Mesendoderm (in vitro differentiated cells): ENCODE measurements at places on chromosomes 13 and 19.

DNA sequence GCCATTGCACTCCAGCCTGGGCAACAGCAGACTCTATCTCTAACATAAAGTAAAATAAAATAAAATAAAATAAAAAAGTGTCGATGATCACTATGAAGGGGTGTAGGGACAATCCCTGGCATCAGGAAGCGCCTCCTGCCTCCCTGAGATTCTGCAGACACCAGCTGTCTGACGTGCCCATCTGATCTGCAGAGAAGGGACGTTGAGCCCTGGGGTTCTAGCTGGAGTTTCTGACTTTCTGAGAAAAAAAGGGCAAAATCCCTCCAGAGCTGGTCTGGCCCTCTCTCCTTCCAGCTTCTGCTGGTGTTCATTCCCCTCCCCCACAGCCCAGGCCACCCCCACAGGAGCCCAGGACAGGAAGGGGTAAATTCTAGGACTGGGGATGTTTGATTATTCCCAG is 2.4 kb upstream of the ADGRE5 start:
- DNase-seq: no peak

DNA sequence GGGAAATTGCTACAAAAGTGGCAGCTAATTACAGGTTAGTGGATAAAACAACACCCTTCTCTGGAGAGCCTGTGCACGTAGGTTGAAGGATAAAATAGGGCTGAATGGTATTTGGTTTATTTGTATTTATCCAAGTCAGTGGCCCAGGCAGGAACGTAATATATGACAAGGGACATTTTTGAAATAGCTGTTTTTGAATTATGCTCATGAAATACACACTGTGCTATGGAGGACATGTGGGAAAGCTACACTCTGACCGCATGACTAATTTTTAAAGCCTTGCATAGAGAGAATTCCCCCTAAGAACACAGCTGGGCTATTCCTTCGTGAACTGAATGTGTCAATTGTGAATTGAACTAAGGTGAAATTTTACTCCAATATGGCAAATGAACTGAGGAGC is 292.1 kb upstream of the MAB21L1 start:
- no peak for DNase-seq

- no peak for DNase-seq
These were observed 148.3 kb downstream of the HS6ST3 start for GRCh38 chr13:96238241-96238640.

DNA sequence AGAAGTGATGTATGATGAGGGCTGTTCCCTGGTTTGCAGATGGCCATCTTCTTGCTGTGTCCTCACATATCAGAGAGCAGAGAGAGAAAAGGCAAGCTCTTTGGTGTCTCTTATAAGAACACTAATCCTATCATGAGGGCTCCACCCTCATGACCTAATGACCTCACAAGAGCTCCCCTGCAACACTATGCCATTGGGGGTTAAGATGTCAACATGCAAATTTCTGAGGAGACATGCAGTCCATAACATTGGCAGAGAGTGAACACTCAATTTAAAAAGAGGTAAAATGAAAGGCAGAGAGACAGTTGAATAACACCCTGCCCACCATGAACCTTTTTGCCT is 10.9 kb downstream of the FAM187B start:
- DNase-seq: no peak

- no peak for DNase-seq
These were observed 101.2 kb upstream of the TEX29 start for GRCh38 chr13:111219280-111219679.

- no peak for DNase-seq
These were observed 8.5 kb downstream of the MAU2 start for GRCh38 chr19:19329126-19329525.

DNA sequence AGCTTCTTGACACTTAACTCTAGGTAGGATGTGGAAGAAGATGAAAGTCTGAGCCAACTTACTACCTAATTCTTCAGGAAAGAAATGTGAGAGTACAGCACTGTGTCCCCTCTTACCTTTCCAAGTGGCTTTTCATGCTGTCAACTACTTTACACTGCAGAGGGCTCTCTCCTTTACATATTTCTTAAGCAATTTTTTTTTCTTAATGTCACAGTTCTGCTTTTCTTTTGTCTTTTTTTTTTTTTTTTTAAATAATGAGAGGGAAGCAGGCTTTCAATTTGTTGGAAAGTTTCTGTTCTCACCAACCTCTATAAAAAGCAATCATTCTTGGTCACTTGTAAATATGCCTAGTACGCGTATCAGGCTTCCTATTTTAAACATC is 212.7 kb upstream of the MIR17HG start:
- no peak for DNase-seq

GRCh38 chr19:13906521-13906904 is 512 bp downstream of the CC2D1A start:
- no peak for DNase-seq

DNA sequence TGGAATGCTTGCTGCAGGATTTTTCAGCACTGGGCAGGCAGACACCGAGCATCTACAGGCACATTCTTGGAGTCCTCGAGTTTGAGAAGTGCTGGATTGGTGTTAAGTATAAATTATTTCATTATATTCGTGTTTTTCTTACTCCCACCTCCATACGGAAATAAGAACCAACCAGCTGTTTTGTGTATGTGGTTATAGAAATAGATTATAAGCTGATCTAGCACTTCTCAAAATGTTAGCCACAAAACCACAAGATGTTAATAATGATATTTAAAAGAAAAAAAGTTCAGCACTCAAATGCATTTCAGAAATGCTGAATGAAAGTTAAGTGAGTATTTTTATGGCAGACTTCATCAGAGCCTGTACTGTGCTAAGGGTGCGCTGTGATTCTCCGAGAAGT is 24.0 kb upstream of the TEX29 start:
- no peak for DNase-seq

DNA sequence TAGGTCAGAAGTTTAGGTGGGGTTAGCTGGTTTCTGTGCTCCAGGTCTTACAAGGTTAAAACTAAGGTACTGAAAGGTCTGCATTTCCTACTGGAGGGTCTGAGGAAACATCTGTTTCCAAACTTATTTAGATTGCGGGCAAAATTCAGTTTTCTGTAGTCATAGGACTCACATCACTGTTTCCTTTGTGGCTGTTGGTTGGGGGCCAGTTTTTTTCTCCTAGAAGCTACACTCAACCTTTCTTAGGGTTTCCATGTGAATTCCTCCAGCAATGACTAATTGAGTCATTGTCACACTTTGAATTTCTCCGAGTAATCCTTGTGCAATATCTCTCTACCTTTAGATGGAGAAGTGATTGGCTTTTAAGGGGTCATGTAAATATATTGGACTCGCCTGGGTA is 773.4 kb upstream of the SLITRK1 start:
- DNase-seq: peak; percentile 31

GRCh38 chr13:76813000-76813691 is 73.1 kb downstream of the KCTD12 start:
- DNase-seq: no peak

- DNase-seq: no peak
These were observed 14.3 kb upstream of the SHD start for GRCh38 chr19:4264812-4265211.

- no peak for DNase-seq
These were observed 7.6 kb upstream of the IPO5 start for GRCh38 chr13:97945792-97946419.

- no peak for DNase-seq
These were observed 96.5 kb downstream of the UGGT2 start for GRCh38 chr13:95956589-95957148.

GRCh38 chr13:44347301-44347700 is 26.3 kb upstream of the SERP2 start:
- DNase-seq: no peak

DNA sequence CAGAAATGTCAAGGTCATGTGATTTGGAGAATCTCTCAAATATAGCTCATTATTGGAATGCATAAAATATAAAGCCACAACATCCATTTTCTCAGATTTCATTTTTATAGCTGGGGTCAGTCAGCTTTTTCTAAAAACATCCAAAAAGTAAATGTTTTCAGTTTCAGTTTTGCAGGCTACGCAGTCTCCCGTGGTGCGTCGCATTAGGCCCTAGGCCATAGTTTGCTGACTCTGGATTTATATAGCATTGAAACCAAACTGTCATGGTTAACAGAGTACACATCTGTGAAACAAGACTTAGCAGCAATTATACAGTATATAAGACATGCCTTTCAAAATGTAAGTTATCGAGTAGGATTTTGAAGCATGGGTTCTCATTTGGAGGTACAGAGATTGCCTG is 140.0 kb downstream of the IRS2 start:
- DNase-seq: no peak

- DNase-seq: no peak
These were observed 168.6 kb downstream of the ZNF536 start for GRCh38 chr19:30540761-30541160.

GRCh38 chr13:113863524-113864272 is at the start of gene GAS6:
TSS of gene GAS6 (minus strand) at chr13:113864076. CDS start at chr13:113863920, 156 bp downstream.
- peak; percentile 40 for DNase-seq

- no peak for DNase-seq
These were observed 47.6 kb downstream of the CEP89 start for GRCh38 chr19:32924200-32924599.

DNA sequence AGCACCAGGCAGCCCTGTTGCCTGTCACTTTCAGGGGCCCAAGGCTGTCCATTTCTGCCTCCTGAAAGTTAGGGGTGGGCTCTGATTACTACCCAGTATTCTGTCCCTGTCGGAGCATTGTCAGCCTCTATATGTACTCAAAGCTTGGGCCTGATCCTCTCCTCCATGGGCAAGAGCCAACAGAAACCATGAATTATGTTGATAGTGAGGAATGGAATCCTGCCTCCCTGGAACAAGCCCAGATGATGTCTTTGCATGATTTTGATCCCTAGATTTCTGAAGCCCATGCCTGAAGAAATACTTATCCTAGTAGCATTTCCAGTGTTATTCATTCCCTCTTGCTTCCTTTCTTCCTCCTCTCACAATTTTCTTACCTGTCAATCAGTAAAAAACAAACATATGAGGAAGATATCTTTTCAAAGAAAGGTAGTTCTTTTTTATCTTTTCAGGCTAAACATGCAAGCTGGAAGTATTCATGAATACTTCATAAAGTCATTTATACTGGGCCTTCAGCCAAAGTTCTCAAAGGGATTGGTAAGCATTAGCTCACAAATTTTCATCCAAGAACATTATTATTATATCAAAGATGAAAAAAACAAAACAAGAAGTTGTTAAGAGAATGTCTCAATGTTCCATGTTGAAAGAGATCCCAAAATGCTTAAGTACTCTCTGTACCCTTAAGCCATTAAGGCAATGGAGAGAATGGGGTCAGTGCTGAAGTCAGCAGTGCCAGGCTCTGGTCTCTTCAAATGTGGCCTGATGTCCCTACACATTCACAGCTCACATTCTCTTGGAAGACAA is 171.7 kb downstream of the NHLRC3 start:
- DNase-seq: no peak

DNA sequence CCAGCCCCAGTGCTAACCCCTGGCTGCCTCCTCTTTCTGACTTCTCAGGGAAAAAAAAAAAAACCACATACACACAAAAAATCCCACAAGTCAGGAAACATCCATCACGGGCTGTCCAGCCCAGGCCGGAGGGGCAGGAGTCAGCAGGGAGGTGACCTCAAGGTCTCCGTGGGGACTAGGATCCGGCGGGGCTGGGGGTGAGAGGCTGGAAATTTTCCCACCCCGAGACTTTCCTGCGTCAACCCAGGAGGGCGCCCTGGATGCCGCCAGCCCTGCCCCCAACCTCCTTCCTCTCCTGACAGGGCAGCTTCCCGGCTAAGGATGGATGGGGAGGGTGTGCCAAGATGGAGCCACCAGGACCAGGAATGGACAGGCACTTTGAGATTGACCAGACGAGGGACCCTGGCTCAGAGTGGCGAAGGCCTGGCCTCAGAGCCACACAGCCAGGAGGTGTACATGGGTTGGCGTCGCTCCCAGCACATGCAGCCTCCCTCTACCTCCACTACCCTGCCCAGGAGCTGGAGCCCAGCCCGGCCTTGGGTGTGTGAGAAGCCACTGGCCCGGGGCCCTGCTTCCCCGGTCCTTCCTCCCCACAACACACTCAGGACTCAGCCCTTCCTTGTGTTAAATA is 33.3 kb downstream of the BLOC1S3 start:
- no peak for DNase-seq

GRCh38 chr19:36916991-36917390 is 859 bp downstream of the ZNF568 start:
- peak; percentile 9 for DNase-seq

- DNase-seq: no peak
These were observed 12.7 kb downstream of the FARP1 start for GRCh38 chr13:98155475-98156109.

GRCh38 chr13:29886446-29886845 is 36.0 kb upstream of the UBL3 start:
- DNase-seq: no peak

GRCh38 chr19:53158119-53158656 is 665 bp downstream of the ZNF347 start:
- peak; percentile 70 for DNase-seq

DNA sequence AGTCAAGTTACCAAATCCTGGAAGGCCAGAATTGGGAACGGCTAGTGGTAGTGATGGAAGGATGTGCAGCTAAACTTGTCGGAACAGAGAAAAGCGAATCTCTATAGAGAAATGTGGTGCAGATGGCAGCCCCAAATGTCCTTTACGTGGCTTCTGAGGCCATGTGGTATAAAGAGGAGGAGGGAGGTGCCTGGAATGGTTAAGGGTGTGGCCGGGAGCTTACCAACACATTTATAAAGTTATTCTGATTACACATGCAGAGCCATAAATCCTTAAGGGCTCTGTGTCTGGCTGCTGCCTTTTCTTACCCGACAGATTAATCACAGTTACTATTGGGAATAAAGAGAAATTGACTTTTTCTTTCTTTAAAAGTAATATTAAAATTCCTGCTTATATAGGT is 190.1 kb downstream of the OXGR1 start:
- no peak for DNase-seq

- DNase-seq: peak; percentile 84
These were observed at the start of gene KCTD15 for GRCh38 chr19:33796164-33796875. TSS of gene KCTD15 (plus strand) at chr19:33796870. CDS start at chr19:33800455, 3,585 bp downstream.

DNA sequence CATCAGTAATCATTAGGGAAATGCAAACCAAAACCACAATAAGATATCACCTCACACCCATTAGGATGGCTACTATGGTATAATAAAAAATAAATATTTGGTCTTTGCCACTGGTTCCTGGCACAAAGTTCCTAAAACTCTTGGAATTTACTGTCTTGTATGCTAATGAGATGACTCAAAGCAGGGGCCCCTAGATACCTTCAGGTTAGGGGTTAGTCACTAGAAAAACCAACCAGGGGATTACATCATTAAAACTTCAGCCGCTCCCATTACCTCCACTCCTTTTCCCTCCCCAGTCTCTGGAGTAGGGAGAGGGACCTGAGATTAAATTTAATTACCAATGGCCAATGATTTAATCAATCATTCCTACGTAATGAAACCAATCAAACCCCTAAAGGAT is 49.6 kb downstream of the THSD1 start:
- peak; percentile 78 for DNase-seq

DNA sequence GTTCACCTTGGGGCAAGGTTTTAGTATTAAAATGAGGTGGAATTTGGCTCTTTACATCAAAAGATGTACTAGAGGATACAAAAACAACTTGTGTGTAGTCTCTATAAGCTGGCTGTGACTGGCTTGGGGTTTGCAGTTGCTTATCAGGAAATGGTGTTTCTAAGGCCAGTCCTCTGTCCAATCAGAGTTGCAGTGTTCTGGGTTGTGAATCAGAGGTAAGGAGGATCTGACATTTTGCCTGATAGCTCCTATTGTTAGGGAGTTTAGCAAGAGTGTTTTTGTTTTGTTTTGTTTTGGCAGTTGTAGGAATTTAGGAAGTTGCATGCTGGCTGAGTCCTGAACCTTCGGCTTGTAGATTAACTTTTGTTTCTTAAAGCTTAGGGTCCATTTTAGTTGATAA is 20.1 kb upstream of the ESD start:
- DNase-seq: peak; percentile 37

GRCh38 chr13:47598340-47598911 is 402.6 kb downstream of the SUCLA2 start:
- DNase-seq: peak; percentile 57

GRCh38 chr13:43139211-43139610 is 115.8 kb downstream of the DNAJC15 start:
- no peak for DNase-seq
